ENCODE measurements at places on chromosomes 16 and 17. TPM values are rescaled to one million over a fixed set of nuclear protein-coding genes. Genes with fewer than 3 reads are reported as not detected.

TMEM100 gene
- not detected for total RNA-seq

SKAP1 gene
- total RNA-seq, result 76.1 TPM

CCL15 gene
- total RNA-seq, result not detected

DPEP3 gene
- total RNA-seq, result 0.11 TPM

NAT9 gene
- total RNA-seq, result 23.7 TPM

DNA sequence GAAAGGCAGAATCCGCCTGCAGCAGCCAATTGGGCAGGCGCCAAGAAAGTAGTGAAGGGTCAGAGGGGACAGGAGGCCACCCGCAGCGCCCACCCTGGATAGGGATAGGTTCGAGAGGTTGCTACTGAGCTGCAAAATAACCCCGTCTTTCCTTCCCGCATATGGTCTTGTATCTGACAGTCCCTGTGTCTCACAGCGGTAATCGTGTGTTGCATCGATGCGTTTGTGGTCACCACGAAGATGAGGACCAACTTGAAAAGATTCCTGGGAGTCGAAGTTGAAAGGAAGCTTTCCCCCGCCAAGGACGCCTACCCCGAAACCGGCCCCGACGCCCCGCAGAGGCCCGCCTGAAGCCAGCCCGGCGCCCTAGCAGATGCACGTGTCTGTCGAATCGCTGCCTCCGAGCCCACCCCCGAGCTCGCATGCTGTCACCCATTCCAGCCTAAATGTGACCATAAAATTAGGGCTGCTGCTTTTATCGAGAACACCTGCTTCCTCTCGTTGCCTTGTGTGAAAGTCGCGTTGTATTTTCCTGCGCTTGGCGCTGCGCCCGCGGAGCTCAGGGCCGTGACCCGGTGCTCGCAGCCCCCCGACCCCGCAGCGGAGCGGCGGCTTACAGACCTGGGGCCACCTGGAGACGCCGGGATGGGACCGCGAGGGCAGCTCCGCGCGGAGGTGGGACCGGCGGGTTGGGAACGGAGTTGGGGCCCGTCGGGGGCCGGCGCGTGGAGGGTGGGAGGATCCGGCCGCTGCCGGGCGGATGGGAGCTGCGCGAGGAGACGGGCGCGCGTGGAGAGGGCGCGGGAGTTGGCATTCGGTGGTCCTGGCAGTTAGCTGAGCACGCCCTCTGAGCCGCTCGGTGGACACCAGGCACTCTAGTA, at the start of gene CMTM2:
CMTM2 (plus strand) TSS at position 813 of the 881 bp plus-strand sequence. CDS start 145 bp downstream, outside the sequence.
- no peaks in the 10 kb centered on the region for H3K36me3 ChIP-seq
- DNase-seq, result peak; percentile 30
- peaks cover 7% of the 10 kb centered on the region for H3K4me1 ChIP-seq
- no peak within 1 kb of the TSS for H3K27ac ChIP-seq
- peaks cover 27% of the 10 kb centered on the region for H3K27me3 ChIP-seq

Measured in activated CD4-positive, alpha-beta T cell treated with anti-CD3 and anti-CD28 coated beads for 36 hours (primary cell).